Dorsolateral prefrontal cortex (tissue), 122 donors: ENCODE measurements at places on chromosomes 11 and 22.

DNA sequence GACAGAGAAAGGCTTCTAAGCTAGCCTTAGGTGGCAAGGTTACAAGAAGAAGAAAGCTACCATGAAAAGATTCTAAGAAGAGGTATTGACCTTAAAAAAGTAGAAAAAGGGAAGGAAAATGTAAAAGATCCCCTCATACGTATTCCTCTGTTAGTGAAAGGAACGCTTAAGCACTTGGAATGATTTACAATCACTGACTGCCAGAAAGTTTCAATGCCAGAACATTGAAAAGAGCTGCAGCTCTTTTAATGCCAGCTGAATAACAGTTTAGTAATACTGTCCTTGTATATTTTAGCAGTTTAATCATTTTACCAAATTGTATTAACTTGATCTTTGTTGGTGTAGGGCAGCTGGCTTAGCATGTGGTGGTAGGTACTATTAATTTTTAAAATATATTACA lies 650.7 kb downstream of the FAM181B start:
- no peak for DNase-seq

GRCh38 chr11:19673924-19674729 lies 38.5 kb upstream of the NAV2 start:
- DNase-seq: peak; percentile 54

GRCh38 chr11:123391646-123392348 lies 38.3 kb upstream of the GRAMD1B start:
- no peak for DNase-seq

GRCh38 chr11:88454881-88455280 lies 117.3 kb upstream of the CTSC start:
- no peak for DNase-seq

DNA sequence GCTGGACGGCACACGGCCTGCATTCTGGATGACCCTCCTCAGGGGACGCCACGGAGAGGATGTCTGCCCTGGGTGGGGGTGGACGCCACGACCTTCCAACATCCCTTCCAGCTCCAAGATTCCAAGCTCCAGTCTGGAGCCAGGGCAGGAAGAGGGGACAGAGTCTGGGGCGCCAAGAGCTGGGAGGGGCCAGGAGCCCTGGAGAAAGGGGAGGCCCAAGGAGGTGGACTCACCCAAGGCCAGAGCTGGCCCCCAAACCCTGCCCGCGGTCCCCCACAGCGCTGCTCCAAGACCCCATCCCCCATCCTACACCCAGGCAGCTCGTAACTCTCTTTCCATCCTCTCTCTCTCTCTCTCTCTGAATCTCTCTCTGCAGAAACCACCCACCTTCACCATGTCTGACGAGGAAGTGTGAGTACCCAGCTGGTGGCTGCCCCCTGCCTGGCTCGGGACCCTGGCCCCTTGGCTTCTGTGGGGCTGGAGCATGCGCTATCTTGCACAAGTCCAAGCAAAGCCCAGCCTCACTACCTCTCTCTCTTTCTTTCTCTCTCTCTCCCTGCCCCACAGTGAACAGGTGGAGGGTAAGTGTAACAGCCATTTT lies 3.1 kb downstream of the TNNT3 start:
- DNase-seq: no peak

DNA sequence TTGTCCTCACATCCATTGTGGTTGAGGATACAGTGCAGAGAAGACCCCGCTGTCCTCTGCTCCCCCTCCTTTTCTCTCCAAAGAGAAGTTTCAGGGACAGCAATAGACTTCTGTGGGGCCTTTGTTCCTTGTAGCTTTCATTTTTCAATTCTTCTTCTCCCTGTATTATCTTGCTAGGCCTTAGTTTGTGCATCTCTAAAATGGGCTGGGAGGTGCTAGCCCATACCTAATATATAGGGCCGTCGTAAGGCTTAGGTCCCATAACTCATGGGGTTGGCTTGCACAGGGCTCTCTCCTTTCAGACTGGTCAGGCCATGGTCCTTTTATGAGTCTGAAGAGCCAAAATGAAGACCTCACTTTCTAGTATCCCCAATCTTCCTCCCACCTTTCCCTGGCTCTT lies 33.0 kb downstream of the ZBTB16 start:
- no peak for DNase-seq

GRCh38 chr11:100273066-100273815 lies 413.8 kb upstream of the ARHGAP42 start:
- DNase-seq: no peak

GRCh38 chr22:36730176-36730858 lies 26.8 kb upstream of the CACNG2 start:
- no peak for DNase-seq

DNA sequence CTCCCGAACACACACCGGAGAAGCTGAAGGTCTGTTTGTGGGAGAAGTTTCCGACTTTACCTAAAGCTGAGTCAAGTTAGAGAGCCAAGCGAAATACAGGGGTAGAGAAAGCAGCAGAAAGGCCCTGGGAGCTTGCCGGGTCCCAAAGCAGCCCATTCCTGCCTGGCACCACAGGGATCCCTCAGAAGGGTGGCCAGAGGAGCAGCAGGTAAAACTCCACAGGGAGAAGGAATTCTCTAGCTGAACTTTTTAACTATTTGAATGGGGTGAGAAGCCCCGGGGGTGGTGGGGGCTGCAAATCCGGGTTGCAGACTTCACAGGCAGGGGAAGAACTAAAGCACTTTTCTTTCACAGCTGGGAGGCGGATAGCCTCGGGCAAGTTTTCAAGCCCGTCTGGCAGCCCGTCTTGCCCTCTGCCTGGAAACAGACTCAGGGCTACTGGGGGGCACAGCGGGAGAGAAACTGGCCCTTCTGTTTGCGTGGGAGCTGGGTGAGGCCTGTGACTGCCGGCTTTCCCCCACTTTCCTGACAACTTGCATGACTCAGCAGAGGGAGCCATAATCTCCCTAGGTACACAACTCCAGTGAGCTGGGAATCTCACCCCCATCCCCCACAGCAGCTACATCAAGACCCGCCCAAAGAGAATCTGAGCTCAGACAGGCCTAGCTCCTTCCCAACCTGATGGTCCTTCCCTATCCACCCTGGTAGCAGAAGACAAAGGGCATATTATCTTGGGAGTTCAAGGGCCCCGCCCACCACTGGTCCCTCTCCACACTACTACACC lies 311.0 kb downstream of the SBF2 start:
- DNase-seq: no peak

GRCh38 chr11:771617-772204 lies 5.6 kb downstream of the GATD1 start:
- DNase-seq: no peak

DNA sequence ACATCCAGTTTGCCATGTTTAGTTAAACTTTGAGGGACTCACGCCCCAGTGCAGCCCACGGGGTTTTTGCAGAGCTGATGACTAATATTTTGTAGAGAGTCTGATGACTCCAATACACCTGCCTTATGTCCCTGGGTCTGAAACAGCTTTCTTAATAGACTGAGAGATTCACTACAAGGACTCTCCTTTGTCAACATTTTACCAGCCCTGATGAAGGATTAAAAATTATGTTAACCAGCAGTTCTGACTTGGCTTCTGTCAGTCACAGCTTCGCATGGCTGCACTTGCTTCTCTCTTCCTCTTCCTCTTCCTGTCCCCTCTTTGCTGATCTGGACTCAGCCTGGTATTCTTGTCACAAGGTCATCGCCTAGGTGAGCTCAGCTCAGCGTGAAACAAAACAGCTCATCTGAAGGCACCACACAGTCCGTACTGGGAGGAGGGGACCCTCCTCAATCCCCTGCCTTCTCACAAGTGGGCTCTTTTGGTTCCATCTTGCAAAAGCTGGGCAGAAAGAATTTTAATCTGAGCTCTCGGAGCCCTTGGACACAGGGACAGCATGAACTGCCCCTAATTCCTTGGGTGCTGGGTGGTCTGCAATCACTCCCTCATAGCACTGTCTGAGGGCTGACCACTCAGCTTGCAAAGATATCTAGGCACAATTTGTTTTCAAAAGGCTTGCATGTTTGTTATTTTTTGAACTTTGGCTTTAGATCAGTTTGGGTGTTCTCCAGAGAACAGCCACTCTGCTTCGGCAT lies 38.1 kb upstream of the POU2AF1 start:
- no peak for DNase-seq

DNA sequence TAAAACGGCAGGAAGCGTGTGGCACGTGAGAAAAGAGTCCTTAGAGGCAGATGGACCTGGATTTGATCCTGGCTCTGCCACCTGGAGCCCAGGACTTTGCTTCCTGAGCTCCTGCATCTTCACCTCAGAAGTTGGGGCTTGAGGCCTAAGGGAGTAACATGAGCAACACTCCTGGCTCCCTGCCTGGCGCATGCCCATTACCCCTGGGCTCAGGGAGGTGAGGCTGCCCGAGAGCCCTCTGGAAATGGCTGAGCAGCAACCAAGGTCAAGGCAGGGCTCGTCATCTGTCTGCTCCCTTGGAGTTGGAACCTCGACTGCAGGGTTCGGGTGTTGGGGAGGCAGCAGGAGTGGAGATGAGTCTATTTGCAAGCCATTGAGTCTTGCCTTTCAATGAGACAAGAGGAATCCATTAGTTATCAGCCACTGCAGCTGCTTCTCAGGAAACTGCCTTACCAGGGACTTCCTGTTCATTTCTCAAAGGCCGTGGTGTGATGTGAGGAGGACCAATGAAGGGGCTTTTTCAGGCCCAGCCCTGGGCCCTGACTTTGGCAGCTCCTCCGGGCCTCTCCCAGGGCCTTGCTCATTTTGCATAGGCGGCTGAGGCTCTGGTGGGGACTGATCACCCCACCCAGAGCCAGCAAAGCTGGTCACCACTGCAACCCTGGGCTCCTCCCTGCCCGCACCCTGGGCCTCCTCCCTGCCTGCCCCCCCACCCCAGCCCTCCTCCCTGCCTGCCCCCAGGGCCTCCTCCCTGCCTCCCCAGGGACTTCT lies 6.4 kb downstream of the FADS2 start:
- no peak for DNase-seq

- DNase-seq: no peak
Measured at GRCh38 chr11:118272001-118272400, 7.9 kb upstream of the MPZL2 start.

DNA sequence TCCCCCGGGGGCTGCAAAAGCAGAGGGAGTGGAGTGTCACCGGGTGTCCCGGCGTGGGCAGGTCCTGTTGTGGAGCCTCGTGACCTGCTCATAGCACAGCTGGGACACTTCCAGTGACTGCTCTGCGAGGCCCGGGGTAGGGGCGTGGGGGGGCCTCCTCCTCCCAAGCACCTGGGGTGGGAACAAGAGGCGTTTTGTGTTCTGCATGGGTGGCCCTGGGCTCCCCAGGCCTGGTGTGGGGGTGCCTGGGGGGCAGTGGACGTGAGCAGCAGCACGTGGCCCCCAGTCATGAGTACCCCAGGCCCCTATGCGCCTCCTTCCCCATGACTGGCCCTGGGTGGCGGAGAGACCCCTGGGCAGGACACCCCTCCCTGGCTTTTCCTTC lies 104.7 kb downstream of the KCNQ1 start:
- DNase-seq: peak; percentile 41

- DNase-seq: no peak
Measured at GRCh38 chr11:93840180-93840579, 10.2 kb downstream of the VSTM5 start.

DNA sequence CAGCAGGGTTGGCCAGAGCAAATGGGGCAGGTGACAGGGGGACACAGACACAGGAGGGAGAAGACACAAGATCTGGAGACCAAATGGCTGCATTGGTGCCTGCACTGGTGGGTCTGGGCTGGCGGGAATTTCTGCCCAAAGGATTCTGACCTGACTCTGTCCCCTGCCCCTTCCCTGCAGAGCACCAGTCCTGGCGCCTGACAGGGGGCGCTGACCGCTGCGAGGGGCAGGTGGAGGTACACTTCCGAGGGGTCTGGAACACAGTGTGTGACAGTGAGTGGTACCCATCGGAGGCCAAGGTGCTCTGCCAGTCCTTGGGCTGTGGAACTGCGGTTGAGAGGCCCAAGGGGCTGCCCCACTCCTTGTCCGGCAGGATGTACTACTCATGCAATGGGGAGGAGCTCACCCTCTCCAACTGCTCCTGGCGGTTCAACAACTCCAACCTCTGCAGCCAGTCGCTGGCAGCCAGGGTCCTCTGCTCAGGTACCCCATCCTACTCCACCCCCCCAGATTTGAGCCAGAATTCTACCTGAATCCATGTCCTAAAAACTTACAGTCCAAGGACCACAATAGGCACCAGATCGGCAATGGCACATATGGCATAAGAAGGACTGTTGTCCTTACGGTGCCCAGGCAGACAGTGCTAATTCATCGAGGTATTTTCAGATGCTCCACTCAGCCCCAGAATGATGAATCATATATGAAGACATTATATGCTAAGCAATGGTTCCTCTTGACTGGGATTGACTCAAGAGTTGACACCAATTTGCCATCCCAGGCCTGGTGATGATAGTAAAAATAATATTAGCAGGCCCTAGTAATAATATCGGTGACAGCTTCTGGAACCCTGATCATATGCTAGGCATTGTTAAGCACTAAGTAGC lies 38.2 kb downstream of the CD6 start:
- no peak for DNase-seq

- DNase-seq: peak; percentile 35
Measured at GRCh38 chr22:40029189-40029890, 34.6 kb downstream of the FAM83F start.

- DNase-seq: no peak
Measured at GRCh38 chr11:27973851-27974536, 134.0 kb downstream of the KIF18A start.

DNA sequence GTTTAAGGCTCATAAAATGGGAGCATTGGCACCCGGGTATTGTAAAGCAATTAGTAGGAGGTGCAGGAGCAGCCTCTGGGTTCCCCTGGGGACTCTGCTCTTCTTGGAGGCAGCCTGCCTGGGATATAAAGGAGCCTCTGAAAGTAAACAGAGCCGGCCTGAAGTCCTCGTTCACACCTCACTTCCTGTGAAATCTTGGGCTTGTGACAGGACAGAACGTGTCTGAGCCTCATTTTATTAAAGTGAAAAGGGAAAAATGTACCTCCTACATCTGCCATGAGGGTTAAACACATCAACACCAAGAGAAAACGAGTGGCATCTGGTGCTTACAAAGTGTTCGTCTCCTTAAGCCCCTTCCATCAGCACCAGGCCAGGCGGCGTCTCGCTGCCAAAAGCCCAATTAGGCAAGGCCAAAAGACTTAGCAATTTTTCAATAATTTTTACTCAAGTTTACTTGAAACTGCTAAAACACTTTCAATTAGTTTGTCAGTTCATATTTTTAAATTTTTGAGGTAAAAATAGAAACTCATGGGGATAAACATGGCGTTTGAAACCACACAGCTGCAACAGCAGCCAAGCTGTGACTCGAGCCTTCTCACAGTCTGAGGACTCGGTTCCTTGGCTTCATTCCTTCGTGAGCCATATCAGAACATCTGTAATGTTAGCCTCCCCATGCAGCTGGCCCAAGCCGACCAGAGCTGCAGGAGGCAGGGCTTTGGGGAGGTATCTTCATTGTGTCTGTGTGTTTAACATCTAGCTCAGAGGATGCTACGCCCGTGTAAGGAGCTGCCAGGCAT lies 33.6 kb downstream of the MAP6 start:
- DNase-seq: no peak

DNA sequence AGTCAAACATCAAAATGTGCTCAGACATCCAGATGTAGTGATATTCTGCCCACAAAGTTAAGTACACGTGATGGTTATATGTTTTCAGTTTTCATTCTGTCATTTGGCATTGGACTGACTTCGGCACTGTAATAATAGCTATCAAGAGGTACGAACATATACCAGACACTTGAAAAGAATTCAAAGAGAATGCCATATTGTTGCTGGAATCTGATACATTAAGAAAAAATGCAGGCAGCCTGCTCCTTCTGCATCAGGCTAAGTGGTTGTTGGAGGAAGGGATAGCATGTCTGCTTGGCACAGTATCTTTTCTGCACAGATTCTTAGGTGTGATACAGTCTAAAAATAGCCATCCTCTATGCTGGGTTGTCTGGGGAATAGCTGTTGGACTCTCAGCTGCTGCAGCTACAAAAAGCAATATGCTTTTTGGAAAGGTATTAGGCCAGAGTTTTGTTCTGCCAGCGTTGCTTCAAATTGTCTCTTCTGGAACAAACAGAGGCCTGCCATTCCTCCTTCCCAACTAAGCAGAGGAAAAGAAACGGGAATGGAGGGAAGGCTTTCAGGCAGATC lies 892.6 kb downstream of the TBC1D22A start:
- no peak for DNase-seq
